ENCODE measurements at places on chromosomes 3 and 15.
A peak's percentile ranks its signal among the peaks of the same experiment; 100 is the strongest.

GRCh38 chr3:197292648-197293047 lies 5.8 kb downstream of the DLG1 start:
- DNase-seq: no peak

DNA sequence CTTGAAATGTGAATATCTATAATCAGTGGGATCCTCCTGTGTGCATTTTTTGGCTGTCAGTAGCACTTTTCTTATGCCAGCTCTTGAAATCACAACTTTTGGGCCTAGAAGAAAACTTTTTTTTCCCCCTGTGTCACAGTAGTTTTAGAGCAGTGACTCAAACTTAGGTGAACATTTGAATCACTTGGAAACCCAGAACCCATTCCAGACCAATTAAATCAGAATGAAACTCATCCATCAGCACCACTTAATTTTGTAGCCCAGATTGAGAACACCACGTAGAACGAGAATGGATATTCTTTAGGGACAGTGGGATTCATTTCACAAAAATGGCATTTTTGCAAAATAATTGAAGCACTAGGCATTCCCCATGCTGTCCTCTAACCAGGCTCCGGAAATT lies 224.8 kb upstream of the NANOGP8 start:
- no peak for DNase-seq

- DNase-seq: no peak
Measured at GRCh38 chr3:170809975-170810357, 60.0 kb downstream of the RPL22L1 start.

- peak; percentile 4 for DNase-seq
Measured at GRCh38 chr3:137946356-137946973, 63.5 kb upstream of the CLDN18 start.

DNA sequence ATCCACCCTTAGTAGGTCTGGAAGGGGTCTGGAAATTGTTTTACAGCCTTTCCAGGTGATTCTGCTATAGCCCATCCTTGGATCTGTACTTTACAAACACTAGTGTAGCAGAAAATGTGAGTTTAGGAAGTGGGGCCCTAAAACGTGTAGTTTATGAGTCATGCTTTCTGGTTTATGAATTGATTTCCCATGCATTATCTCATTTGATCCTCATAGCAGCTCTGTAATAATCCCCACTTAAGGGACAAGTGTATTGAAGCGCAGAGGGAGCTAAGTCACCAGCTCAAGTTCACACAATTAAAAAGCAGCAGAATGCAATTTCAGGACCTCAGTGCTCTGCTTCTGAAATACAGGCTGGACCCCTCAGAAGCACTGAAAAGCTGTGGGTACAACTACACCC lies 22.7 kb upstream of the STARD5 start:
- DNase-seq: no peak

DNA sequence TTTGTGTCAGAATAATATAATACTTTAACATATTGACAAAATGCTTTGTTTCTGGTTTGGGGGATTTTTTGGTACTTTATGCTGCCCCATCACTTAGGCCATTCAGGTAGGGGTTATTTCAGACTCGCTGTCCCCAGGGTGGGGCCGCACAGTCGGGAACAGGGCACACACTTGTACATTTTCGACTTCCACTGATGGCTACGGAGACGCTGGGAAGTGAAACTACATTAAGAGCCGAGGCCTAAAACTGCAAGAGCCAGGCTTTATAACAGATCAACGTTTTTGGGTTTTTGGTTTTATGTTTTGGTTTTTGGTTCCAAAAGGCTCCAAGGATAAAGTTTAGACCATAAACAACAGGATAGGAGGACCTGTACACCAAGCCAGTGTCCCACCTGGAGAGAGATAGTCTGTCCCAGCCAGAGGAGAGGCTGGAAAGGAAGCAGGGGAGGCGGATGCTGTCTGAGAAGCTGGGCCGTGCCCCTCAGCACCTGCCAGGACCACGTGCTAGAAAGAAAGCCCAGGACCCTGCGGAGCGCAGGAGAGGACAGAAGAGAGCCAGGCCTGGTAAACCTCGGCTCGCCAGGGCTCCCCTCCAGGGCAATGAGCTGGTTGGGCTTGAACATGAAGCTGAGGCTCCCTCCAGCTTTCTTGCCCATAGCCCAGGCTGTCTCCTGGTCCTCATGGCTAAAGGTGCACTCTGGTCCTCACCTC lies 111.7 kb downstream of the CHSY1 start:
- DNase-seq: no peak

DNA sequence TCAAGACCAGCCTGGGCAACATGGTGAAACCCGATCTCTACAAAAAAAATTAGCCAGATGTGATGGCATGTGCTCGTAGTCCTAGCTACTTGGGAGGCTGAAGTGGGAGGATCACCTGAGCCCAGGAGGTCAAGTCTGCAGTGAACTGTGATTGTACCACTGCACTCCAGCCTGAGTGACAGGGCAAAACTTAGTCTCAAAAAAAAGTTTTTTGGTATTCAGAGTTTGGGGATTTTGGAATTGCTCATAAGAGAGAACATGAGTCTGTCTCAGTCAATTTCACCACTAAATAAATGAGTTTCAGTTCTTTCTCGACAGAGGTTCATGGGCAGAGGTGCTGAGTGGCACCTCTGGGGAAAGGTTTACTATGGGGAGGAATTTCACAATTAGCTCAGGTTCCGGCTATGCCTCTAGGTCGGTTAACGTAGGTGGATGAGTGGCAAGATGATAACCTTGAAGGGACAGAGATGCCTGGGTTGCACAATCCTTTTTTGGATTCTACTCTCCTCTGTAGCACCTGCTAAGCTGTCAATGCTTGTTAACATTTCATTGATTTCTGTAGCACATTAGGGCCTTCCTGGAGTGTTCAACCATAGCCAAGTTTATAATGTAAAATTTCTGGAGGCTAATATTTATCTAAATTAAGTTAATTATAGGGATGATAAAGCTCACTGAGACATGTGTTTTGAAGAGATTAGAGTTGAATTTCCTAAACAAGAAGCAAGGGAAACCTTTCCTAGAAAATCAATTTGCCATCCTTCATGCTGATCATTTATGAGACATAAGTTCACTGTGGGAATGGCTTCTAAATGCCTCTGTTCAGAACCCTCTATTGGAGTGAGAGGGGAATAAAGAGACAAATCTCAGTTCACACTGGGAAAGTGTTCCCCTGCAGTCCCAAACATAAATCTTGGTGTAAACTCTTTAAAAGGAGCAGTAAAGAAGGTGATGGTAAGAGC lies 37.4 kb upstream of the DCP1A start:
- no peak for DNase-seq

DNA sequence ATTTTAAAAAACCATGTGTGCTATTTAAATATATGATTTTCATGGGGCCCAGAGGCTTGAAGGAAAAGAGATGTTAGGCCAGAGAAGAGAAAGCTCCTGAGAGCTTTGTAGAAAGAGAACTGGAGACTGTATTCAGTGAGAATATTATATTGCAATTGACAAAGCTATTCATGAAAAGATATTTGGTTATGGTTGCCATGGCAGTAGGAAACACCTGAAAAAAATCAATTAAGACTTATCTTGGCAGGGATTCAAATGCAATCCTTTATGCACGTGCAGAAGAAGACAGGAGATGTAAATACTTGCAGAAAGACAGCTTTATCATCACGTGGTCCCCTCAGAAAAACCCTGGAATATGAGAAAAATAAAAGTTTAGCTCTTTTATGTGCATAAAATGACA lies 636.0 kb upstream of the TBL1XR1 start:
- DNase-seq: no peak

- DNase-seq: no peak
Measured at GRCh38 chr15:65259367-65259797, 27.3 kb downstream of the PARP16 start.

- DNase-seq: no peak
Measured at GRCh38 chr3:122353215-122353614, 28.2 kb downstream of the CSTA start.

DNA sequence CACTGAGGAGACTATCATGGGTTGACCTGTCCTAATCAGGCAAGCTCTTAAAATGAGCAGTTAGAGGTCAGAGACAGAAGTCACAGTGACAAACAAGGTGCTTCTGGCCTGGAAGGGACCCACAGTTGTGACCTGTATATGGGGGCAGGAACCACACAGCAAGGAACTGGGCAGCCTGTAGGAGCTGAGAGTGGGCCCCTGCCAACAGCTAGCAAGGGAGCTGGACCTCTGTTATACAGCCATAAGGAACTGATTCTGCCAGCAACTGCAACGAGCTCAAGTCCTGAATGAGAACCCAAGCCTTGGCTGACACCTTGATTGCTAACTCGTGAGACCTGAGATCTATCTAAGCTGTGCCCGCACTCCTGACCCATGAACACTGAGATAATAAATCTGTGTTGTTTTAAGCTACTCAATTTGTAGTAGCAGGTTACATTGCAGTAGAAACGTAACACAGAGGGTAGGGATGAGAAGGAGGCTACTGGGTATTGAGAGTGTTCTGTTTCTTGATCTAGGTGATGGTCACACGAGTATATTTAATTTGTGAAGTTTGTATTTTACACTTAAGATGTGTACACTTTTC lies 44.5 kb upstream of the MAGI1 start:
- DNase-seq: no peak

GRCh38 chr15:63040509-63040908 lies 2.0 kb upstream of the TPM1 start:
- DNase-seq: no peak

Data from T-helper 2 cell (primary cell).